Ecto neural progenitor cell (in vitro differentiated cells): ENCODE measurements at places on chromosomes 5 and 9.

DNA sequence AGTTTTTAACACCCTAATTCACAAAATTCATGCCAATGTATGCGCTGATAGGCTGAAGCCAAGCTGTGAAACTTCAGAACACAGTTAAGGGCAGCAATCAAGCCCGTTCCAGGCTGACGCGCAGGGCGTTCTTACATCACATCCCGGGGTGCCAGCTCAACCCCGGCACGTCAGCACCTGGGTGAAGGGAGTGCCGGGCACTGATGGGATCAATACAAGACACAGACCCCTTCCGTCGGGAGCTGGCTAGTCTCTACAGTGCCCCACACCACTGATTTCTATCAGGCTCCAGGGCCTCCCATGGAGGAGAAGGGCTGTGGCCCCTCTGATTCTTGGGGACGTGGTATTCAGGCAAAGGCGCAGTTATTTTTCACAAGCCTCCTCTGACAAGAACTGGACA is 12.0 kb downstream of the BARHL1 start:
- no peak for DNase-seq

DNA sequence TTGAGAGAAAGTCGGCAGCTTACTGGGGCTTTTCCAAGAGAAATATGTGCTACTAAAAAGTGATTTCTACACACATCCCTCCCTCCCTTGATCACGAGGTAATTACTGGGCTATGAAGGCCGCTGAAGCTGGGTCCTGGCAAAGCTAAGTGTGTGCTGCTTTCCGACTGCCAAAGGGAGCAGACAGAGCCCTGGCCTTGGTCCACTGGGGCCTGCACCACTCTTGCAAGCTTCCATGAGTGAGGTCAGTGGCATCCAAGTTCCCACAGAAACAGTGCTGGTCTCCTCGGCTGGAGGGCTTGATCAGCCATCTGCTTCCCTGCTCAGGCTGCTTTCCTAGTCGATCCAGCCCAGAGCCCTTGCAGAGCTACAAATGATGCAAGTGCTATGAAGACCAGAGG is 154.8 kb upstream of the LHFPL2 start:
- DNase-seq, result no peak

- no peak for DNase-seq
These were observed 98.9 kb downstream of the CSNK1G3 start for GRCh38 chr5:123610665-123611405.

GRCh38 chr9:121852651-121853616 is 201.5 kb downstream of the DAB2IP start:
- no peak for DNase-seq

DNA sequence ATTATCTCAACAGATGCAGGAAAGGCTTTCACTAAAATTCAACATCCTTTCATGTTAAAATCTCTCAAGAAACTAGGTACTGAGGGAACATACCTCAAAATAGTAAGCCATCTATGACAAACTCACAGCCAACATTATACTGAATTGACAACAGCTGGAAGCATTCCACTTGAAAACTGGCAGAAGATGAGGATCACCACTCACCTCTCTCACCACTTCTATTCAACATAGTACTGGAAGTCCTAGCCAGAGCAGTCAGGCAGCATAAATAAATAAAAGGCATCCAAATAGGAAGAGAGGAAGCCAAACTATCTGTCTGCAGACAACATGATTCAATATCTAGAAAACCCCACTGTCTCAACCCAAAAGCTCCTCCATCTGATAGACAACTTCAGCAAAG is 203.6 kb upstream of the GRAMD2B start:
- no peak for DNase-seq

GRCh38 chr9:82988488-82988887 is 74.5 kb downstream of the RASEF start:
- no peak for DNase-seq

GRCh38 chr5:28864006-28864405 is 1825.6 kb upstream of the CDH9 start:
- DNase-seq, result no peak

DNA sequence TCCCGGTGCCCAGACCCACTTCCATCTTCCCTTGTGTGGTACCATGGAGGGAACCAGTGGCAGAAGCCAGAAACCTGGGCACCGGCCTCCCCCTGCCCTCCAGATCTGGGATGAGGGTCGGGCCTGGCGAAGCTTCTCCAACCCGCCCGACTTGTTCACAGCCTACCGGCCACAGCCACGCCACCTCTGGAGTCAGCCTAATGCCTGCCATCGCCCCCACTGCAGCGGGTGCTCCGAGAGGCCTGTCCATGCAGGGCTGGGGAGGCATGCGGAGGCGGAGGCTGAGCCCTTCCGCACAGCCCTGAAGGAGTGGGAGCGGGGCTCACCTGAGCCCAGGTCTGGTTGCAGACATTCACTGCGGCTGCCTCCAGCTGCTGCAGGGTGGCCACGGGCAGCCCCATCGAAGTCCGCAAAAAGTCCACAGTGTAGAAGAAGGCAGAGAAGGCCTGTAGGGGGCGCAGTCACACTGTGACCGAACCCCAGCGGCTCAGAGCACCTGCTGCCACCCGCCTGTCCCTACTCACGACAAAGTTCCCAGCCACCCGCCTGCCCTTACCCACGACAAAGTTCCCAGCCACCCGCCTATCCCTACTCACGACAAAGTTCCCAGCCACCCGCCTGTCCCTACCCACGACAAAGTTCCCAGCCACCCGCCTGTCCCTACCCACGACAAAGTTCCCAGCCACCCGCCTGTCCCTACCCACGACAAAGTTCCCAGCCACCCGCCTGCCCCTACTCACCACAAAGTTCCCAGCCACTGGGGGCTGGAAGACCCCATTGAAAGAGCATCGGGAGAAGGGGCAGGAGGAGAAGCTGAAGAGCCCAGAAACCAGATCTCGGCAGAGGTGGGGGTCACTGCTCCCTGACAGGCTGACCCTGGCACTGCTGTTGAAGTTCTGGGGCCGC is 3.8 kb upstream of the NPDC1 start:
- DNase-seq, result peak; percentile 82

GRCh38 chr5:132410451-132411303 is 41.2 kb downstream of the SLC22A5 start:
- peak; percentile 90 for DNase-seq

DNA sequence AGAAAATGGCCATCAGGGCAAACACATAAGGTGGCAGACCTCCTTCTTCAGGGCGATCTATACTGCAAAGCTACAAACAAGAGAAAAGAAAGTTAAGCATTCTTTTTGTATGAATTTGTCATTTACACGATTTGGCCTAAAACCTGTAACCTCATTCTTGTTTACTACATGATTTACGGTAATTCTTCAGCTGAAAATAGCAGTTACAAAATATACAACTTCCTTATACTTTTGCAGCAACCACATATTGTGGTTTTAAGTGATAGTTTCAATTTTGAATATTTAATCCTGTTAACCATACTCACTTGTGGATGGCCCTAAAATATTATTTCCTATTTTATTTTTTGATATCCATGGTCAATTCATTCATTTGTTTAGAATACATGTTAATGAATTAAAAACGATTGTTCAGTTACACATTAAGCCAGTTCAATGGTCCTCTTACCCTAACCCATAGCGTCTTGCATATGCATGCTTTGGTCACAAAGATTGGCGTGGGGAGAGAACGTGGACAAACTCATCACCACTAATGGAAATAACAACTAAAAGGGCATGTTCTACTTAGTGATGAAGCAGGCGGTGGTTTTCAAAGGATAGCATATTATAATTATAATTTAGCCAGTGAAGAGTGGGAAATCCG is 16.6 kb downstream of the TUT7 start:
- no peak for DNase-seq

- DNase-seq, result no peak
These were observed 67.1 kb downstream of the ADAMTS12 start for GRCh38 chr5:33824516-33825195.
